IMR-90 (cell line): ENCODE measurements at places on chromosomes 2 and 18. TPM values are rescaled to one million over a fixed set of nuclear protein-coding genes. Genes with fewer than 3 reads are reported as not detected.

The FAM124B gene
- not detected in 2 replicates for total RNA-seq

The ABCA12 gene
- under 0.01 TPM in 2 replicates for total RNA-seq

The CBLN2 gene
- not detected in 2 replicates for total RNA-seq

The PAIP2B gene
- 0.18 and 0.28 TPM in 2 replicates for total RNA-seq

The ERICH2 gene
- total RNA-seq, result not detected in 2 replicates
